ENCODE measurements at places on chromosomes 3 and 15. TPM values are rescaled to one million over a fixed set of nuclear protein-coding genes. Genes with fewer than 3 reads are reported as not detected.
A peak's percentile ranks its signal among the peaks of the same experiment; 100 is the strongest.

- no peak for DNase-seq
Observed at GRCh38 chr3:88589138-88589537, 439.4 kb downstream of the C3orf38 start.

GRCh38 chr15:97014001-97014400 lies 683.5 kb downstream of the NR2F2 start:
- no peak for DNase-seq

GRCh38 chr3:46574243-46574646 lies 8.1 kb upstream of the LRRC2 start:
- no peak for DNase-seq

GRCh38 chr3:99638167-99638948 lies at the start of gene COL8A1:
TSS of gene COL8A1 (plus strand) at chr3:99638594. CDS start at chr3:99790683, 152,089 bp downstream.
- no peak for DNase-seq

DNA sequence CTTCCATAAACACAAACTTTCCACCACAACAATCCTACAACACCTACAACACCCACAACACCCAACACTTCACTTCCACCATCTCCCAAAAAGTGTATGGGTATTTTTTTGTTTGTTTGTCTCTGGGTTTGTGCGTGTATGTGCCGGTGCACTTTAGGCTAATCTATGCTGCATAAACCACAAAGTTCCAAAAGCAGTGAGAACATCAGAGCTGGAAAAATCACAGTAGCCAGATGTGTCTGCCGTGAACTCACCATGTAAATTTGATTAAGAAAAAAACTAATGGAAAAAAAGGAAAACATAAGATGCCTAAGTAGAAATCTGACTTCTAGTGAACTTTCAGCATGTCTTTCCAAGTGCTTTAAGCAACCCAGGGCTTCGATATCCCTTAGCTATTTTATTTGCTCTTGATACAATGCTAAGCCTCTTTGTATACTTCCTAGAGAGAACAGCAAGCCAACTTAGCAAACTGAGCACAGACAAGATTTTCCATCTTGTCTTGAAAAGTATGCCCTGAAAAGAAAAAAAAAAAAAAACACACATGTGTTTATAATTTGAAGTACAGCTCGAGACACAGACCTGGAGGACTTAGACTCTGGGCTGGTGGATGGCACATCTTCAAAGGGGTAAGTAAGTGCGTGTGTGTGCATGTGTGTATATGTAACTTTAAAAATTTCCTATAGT lies 91.4 kb downstream of the WWTR1 start:
- no peak for DNase-seq

GRCh38 chr15:69478259-69478781 lies 25.7 kb downstream of the RPLP1 start:
- DNase-seq: no peak

DNA sequence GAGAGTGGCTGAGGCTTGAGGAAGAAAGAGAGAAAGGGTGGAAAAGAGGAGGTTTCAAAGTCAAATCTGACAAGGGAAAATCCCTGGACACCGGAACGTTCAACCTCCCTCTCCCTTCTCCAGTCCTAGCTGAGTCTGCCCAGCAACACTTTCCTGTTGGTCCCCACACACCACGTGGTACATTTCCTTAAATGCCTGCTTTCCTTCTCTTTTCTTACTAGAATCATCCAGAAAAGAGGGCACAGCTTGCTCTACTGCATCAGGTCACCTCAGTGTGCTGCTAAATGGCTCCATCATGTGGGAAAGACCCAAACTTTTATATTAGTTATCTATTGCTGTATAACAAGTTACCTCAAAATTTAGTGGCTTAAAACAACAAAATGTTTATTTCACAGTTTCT lies 181.2 kb downstream of the NECTIN3 start:
- DNase-seq: peak; percentile 41

DNA sequence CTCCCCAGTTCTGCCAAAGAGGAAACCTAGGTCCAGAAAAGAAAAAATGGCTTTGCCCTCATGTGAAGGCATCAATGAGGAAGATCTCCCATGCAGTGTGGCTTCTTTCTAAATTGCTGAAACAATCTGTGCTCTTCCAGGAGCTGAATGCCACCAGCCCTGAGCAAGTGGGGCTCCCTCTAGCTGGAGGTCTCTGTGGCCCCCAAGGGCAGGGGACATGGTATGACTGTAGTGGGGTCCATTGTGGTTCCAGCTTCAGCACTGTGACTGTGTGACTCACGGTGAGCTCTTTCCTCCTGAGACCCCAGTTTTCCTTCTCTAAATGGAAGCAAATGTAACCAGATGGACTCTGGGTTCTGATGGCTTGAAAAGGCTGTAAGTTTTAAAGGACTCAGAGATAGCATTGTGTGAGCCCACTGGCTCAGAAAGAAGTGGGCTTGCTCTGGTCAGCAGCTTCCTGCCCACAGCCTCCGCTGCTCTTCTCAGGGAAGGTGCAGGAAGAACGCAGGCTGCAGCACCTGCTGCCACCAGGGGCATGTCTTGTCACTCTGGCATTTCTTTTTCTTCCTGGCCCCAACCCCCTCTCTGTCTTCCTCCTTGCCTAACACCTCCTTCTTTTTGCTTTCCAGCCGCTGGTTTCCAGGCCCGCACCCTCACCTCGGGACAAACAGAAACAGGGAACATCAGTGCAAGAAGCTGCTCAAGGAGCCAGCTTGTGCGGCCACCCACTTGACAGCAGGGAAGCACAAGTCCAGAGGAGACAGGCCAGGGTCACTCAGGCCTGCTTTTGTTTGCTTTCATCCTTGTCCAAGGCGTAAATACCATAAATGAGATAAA lies 5.8 kb upstream of the CXCR6 start:
- no peak for DNase-seq

GRCh38 chr15:62512904-62513303 lies 347.8 kb upstream of the C2CD4B start:
- no peak for DNase-seq

DNA sequence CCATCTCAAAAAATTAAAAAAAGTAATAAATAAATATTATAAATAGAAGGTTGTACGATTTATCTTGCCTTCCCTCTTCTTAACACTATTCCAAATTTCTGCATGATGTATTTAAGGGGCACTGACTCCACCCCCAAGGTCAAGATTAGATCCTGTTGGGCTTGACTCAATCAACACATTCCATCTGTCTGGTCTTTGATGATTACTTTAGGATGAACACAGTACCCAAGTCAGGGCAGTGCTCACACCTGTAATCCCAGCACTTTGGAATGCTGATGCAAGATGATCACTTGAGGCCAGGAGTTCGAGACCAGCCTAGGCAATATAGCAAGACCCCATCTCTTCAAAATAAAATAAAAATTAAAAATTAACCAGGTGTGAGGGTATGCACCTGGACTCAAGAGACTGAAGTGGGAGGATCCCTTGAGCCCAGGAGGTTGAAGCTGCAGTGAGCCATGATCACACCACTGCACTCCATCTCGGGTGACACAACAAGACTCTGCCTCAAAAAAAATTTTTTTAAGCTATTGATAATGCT lies 14.1 kb upstream of the ATP1B3 start:
- DNase-seq: no peak

- no peak for DNase-seq
Observed at GRCh38 chr15:93360318-93360717, 271.3 kb upstream of the RGMA start.

- no peak for DNase-seq
Observed at GRCh38 chr3:152899306-152899705, 64.4 kb downstream of the P2RY1 start.

- peak; percentile 32 for DNase-seq
Observed at GRCh38 chr3:98333989-98334606, 19.6 kb upstream of the OR5K4 start.

DNA sequence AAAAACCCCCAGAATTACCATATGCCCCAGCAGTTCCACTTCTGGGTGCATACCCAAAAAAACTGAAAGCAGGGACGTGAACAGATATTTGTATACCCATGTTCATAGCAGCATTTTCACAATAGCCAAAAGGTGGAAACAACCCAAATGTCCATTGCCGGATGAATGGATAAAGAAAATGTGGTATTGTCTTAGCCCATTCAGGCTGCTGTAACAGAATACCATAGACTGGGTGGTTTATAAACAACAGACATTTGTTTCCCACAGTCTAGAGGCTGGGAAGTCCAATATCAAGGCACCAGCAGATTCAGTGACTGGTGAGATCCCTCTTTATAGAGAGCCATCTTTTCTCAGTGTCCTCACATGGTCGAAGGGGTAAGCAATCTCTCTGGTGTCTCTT lies 182.1 kb upstream of the ANKRD28 start:
- DNase-seq: no peak

DNA sequence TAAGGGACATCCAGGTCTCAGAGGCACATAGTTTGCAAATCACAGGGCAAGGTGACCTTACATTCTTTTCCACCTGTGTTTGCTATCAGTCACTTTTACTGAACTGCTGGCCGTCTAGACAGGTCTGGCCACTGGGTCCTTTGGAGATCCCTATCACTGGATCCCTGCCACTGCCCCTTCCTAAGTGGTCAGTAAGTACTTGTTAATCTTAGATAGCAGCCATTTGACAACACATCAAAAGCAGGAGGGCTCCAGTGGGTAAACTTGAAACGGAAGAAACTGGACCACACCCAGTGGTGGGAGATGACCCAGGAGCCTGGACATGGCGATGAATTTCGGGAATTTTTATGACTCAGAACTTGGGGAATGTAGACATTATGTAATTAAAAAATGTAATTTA lies 28.9 kb upstream of the RASGRP1 start:
- DNase-seq: no peak

Gene THBS1
- total RNA-seq: 168 TPM

Gene AGBL1
- not detected for total RNA-seq

Gene FAM43A
- total RNA-seq: 0.29 TPM

All from epithelial cell of proximal tubule (primary cell).